Right ventricle myocardium inferior (tissue), 1 donor: ENCODE measurements at places on chromosomes 12 and 14. TPM values are rescaled to one million over a fixed set of nuclear protein-coding genes. Genes with fewer than 3 reads are reported as not detected.

SRRM4 gene
- total RNA-seq, result 0.43 TPM

CIDEB gene
- total RNA-seq, result 4.3 TPM

HOXC4 gene
- not detected for total RNA-seq

CCDC85C gene
- total RNA-seq, result 53.1 TPM

NR1H4 gene
- total RNA-seq, result not detected

MYBPC1 gene
- 7.3 TPM for total RNA-seq

SRSF9 gene
- 40.1 TPM for total RNA-seq

PRKAG1 gene
- 93.8 TPM for total RNA-seq

RHEBL1 gene
- total RNA-seq, result 0.41 TPM

CPNE6 gene
- not detected for total RNA-seq

NYNRIN gene
- 9.5 TPM for total RNA-seq

MEG3 gene
- 34.8 TPM for total RNA-seq

INSM2 gene
- not detected for total RNA-seq

SP7 gene
- total RNA-seq, result not detected

FGF23 gene
- total RNA-seq, result not detected

UNC79 gene
- total RNA-seq, result 0.19 TPM
